ENCODE measurements at places on chromosomes 6 and 20. TPM values are rescaled to one million over a fixed set of nuclear protein-coding genes. Genes with fewer than 3 reads are reported as not detected.

GNMT gene
- not detected for total RNA-seq

LCA5 gene
- 7.5 TPM for total RNA-seq

GSTA1 gene
- total RNA-seq, result not detected

WFDC12 gene
- not detected for total RNA-seq

PTGIS gene
- 6.3 TPM for total RNA-seq

Measured in epithelial cell of alveolus of lung (primary cell).